CD4-positive, alpha-beta T cell treated with Interleukin-4 for 1 hour (primary cell): ENCODE measurements at places on chromosomes 1 and 21.
A peak's percentile ranks its signal among the peaks of the same experiment; 100 is the strongest.

GRCh38 chr21:35637431-35637830, 422.9 kb downstream of the SETD4 start:
- no peak for DNase-seq

GRCh38 chr1:150561974-150562445, 12.8 kb downstream of the ADAMTSL4 start:
- peak; percentile 94 for DNase-seq

GRCh38 chr1:183764981-183765380, 39.9 kb upstream of the RGL1 start:
- DNase-seq, result no peak

- DNase-seq, result no peak
Observed at GRCh38 chr1:51592711-51593110, 24.2 kb upstream of the OSBPL9 start.

DNA sequence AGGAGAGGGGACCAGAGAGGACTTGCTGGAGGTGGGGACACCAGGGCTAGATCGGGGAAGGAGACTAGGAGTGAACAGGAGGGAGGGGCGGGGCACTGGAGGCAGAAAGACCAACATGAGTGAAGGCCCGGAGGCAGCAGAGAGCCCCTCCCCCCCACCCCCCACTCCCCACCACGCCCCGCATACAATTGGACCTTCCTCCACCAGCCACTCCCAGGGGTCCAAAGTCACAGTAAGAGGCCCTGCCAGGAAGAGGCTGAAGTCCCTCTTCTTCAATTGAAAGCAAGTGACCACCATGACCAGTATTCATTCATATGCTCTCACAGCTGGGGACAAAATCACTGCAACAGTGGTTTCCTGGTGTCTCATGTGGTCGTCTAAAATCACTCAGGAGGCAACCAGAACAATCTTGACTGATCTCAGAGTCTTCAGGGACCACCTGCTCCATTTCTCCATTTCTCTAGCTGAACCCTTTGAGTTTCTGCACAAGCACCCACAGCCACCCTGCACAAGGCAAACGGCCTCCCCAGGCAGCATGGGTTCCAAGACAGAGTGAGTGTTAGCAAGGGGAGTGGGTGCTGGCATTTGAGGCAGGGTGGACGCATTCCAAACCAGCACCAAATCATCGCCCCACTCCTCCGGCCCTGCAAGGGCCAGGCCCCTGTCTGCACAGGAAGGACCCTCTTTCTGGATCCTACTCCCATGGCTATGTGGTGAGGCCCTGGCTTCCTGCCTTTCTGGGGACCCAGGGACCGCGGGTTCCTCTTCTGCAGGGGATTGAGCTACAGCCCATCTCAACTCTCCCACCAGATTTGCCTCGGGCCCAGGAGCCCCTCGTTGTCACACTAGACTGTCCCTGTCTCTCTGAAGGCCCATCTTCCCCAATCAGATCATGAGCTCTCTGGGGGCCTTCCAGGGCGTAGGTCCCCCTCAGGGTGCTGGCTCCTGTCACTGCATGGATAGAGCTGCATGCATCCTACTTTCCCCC, 17.0 kb downstream of the LAPTM5 start:
- no peak for DNase-seq

GRCh38 chr1:18526436-18527275, 45.9 kb downstream of the KLHDC7A start:
- DNase-seq, result no peak

- DNase-seq, result no peak
Observed at GRCh38 chr21:33286600-33287456, 20.7 kb downstream of the IL10RB start.

- no peak for DNase-seq
Observed at GRCh38 chr1:244881552-244882280, 17.4 kb upstream of the HNRNPU start.

- peak; percentile 82 for DNase-seq
Observed at GRCh38 chr1:241531195-241532161, 700 bp upstream of the KMO start.

GRCh38 chr1:235275223-235275622, 52.8 kb downstream of the ARID4B start:
- peak; percentile 36 for DNase-seq

- DNase-seq, result no peak
Observed at GRCh38 chr21:35475009-35475408, 425.9 kb upstream of the RUNX1 start.

- no peak for DNase-seq
Observed at GRCh38 chr1:11053758-11054137, 6.1 kb downstream of the SRM start.

- no peak for DNase-seq
Observed at GRCh38 chr1:221823149-221823548, 81.3 kb upstream of the DUSP10 start.

- DNase-seq, result no peak
Observed at GRCh38 chr1:1683104-1683905, 9.3 kb downstream of the SLC35E2B start.

GRCh38 chr1:38183096-38183495, 136.5 kb upstream of the POU3F1 start:
- DNase-seq, result no peak

DNA sequence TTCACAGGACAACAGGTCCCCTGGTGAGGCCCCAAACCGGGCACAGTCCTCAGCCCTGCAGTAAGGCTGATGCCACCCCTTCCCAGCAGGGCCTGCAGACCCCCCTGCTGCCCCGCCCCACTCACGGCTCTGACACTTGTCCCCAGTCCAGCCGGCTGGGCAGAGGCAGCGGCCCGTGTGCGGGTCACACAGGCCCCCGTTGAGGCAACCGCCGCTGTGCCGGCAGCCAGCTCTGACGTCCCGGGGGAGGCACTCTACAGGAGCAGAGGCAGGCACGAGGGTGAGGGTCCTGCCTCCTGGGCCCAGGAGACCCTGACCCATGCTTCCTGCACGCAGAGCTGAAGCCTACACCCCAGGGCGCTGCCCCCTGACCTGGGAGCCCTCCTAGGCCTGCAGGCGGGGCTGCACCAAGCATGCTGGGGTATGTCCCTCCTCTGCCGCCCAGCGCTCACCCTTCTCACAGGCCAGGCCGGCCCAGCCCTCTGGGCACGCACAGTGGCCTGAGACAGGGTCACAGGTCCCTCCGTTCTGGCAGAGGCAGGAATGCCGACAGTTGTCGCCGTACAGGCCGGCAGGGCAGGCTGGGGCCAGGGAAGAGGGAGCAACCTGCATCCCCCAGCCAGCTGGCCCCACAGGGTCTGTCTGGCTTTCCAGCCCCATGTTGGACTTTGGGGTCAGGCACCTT, 43.9 kb downstream of the ARHGEF16 start:
- DNase-seq, result no peak

GRCh38 chr1:113416496-113416895, 26.2 kb downstream of the MAGI3 start:
- DNase-seq, result no peak

GRCh38 chr1:165858967-165859845, 31.8 kb downstream of the UCK2 start:
- no peak for DNase-seq

DNA sequence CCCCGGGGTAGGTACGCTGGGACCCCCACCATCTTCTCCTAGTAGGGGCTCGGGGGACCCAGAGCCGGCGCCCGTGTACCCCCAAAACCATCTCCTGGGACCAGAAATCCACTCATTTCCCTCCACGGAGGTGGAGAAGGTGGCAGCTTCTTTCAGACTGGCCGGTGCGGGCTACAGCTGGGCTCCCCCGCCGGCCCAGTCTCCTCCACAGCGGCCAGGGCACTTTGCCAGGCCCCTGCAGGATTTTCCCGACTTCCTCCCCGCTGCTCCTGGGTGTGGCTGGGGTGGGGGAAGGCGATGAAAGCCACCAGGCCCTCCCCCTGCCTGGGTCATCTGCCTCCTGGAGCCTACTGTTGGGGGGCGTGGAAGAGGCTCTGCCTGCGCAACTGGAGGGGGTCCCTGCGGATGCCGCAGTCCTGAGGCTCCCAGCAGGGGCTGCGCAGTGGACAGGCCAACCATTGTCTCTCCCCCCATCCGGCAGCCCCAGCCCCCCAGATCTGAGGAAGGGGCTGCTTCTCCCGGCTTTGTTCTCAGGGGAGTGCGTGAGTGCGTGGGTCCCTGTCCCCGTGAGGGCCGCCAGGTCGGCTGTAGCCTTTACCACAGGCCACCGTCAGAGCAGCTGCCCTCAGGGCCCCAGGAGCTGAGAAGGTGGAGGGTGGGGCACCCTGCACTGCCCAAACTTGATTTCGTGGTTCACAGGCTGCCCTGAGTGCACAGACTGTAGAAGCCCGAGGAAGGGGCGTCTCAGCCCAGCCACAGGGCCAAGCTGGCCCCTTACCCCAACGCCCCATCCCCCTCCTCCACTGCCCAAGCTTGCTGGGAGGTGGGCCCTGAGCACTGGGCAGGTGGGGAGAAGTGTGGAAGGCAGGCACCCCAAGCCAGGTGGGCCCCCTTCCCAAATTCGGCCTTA, 1.3 kb downstream of the AGRN start:
- no peak for DNase-seq
